HCT116 (cell line): ENCODE measurements at places on chromosomes 11 and 22. TPM values are rescaled to one million over a fixed set of nuclear protein-coding genes. Genes with fewer than 3 reads are reported as not detected.

- H3K4me3 ChIP-seq = no peak overlapping the region
- no peaks in the 10 kb centered on the region for H3K36me3 ChIP-seq
- H3K27me3 ChIP-seq = no peaks in the 10 kb centered on the region
- no peak overlapping the region for H3K27ac ChIP-seq
- no peak for DNase-seq
Measured at GRCh38 chr11:129930296-129930695, 34.9 kb upstream of the NFRKB start.

- peaks cover 4% of the 10 kb centered on the region; the same call in 1 of the 2 replicates for H3K4me1 ChIP-seq
- DNase-seq = no peak
- no peak overlapping the region for H3K27ac ChIP-seq
- H3K4me3 ChIP-seq = no peak overlapping the region
- peaks cover 9% of the 10 kb centered on the region; the same call in 1 of the 2 replicates for H3K27me3 ChIP-seq
Measured at GRCh38 chr11:95228081-95228749, 2.8 kb downstream of the SESN3 start.

GRCh38 chr11:24773322-24773721 lies 276.5 kb downstream of the LUZP2 start:
- DNase-seq = no peak
- H3K4me3 ChIP-seq = no peak overlapping the region
- no peaks in the 10 kb centered on the region for H3K4me1 ChIP-seq
- H3K27ac ChIP-seq = no peak overlapping the region
- no peaks in the 10 kb centered on the region for H3K36me3 ChIP-seq

- no peak overlapping the region for H3K4me3 ChIP-seq
- H3K36me3 ChIP-seq = peaks cover 5% of the 10 kb centered on the region; the same call in 1 of the 2 replicates
- H3K27me3 ChIP-seq = no peaks in the 10 kb centered on the region
- no peak overlapping the region for H3K27ac ChIP-seq
- no peak for DNase-seq
- no peaks in the 10 kb centered on the region for H3K4me1 ChIP-seq
Measured at GRCh38 chr11:71999362-71999761, 653 bp downstream of the IL18BP start.

The ACRV1 gene
- not detected for total RNA-seq

DNA sequence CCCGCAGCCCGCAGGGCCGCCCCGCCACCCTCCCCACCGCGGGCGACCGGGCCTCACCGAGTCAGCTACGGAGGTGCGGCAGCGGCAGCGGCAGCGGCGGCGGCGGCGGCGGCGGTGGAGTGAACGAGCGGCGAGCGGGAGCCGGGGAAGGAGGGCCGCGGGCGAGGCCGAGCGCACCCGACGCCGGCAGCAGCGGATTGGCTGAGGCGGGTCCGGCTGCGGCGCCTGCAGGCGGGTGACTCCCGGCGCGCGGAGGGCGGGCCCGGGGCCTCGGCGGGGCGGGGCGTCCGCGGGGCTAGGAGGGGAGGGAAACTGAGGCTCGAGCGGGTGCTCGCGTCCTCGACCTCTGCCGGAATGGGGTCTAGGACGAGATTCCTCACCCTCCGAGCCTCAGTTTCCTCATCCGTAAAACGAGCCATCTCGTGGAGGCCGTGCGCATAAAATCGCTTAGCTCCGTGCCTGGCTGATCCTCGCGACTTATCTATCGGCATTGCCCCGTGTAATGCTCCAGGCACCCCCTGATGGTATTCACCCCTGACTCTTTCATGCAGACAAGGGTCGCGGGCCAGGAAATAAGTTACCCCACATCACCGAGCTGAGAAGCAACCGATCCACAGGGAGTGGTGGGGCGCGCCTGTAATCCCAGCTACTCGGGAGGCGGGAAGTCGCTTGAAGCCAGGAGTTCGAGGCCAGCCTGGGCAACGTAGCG lies at the start of gene CPT1A:
Gene CPT1A, minus strand, starts transcription at position 199 of the 709 bp plus-strand sequence. CDS start 26,442 bp downstream, outside the sequence.
- H3K4me3 ChIP-seq = peak within 1 kb of the TSS; percentile 84
- peak within 1 kb of the TSS; percentile 67 for H3K27ac ChIP-seq
- no peaks in the 10 kb centered on the region for H3K27me3 ChIP-seq

DNA sequence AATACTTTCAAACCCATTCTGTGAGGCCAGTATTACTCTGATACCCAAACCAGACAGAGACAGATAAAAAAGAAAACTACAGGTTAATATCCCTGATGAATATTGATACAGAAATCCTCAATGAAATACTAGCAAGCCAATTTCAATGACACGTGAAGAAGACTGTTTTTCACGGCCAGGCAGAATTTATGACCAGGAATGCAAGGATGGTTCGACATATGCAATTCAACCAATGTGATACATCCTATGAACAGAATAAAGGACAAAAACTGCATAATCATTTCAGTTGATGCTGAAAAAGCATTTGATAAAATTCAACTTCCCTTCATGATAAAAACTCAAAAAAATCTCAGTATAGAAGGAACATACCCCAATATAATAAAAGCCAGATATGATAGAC lies 44.5 kb downstream of the SLC22A24 start:
- 0 out of 2 replicates have a peak, but pooled peaks cover 14% of the 10 kb centered on the region for H3K27me3 ChIP-seq
- no peak overlapping the region for H3K4me3 ChIP-seq
- no peak overlapping the region for H3K27ac ChIP-seq
- no peaks in the 10 kb centered on the region for H3K36me3 ChIP-seq

DNA sequence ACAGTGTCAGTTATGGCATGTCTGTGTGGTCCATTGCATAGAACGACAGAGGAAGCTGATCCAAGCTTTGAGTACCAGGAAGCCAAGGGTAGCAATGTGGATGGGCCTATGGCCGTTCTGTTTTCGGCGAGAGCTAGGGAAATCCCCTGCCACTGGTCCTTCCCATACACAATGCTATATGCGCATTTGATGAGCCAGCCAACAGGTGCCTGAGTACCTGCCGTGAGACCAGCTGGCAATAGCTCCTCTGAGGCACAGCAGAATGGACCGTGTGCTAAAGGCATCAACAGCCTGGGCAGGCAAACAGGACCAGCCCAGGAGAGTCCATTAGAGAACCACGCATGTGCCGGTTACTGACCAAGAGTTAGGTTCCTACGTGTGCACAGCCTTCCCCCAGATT lies 753.0 kb downstream of the NTM start:
- DNase-seq = no peak
- H3K4me3 ChIP-seq = no peak overlapping the region

GRCh38 chr11:78261367-78261766 lies 72.6 kb downstream of the USP35 start:
- no peaks in the 10 kb centered on the region for H3K36me3 ChIP-seq
- no peak for DNase-seq
- H3K4me3 ChIP-seq = no peak overlapping the region
- no peaks in the 10 kb centered on the region for H3K4me1 ChIP-seq

DNA sequence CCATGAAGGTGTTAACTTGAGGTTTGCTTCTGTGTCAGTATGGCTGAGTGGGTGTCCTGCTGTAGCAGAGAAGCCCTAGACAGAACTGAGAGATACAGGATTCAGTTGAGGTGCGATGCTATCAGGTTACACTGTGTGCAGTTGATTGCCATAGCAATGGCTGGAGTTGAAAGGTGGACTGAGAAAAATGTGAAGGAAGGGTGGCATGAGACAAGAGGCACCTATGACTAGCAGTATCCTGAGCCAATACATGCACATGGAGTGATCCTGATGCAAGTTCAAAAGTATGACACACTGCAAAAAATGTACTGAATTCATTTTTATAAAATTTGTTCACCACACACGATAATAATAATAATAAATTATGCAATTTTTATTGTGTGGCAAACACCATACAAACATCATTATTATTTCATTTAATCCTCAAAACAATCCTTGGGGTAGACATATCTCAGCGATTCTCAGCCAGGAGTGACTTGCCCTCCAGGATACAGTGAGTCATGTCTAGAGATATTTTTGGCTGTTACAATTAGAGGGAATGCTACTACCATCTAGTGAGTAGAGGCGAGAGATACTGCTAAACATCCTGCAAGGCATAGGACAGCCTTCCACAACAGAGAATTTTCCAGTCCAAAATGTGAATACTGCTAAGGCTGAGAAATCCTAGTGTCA lies 3.9 kb upstream of the PIWIL4 start:
- H3K27ac ChIP-seq = no peak overlapping the region
- peaks cover 2% of the 10 kb centered on the region; the same call in 1 of the 2 replicates for H3K4me1 ChIP-seq
- no peaks in the 10 kb centered on the region for H3K36me3 ChIP-seq
- no peaks in the 10 kb centered on the region for H3K27me3 ChIP-seq
- no peak for DNase-seq
- no peak overlapping the region for H3K4me3 ChIP-seq

- no peak for DNase-seq
- no peak overlapping the region for H3K27ac ChIP-seq
- no peak overlapping the region for H3K4me3 ChIP-seq
- H3K4me1 ChIP-seq = no peaks in the 10 kb centered on the region
- H3K36me3 ChIP-seq = no peaks in the 10 kb centered on the region
- no peaks in the 10 kb centered on the region for H3K27me3 ChIP-seq
Measured at GRCh38 chr11:120815319-120816100, 208.4 kb upstream of the TBCEL start.

DNA sequence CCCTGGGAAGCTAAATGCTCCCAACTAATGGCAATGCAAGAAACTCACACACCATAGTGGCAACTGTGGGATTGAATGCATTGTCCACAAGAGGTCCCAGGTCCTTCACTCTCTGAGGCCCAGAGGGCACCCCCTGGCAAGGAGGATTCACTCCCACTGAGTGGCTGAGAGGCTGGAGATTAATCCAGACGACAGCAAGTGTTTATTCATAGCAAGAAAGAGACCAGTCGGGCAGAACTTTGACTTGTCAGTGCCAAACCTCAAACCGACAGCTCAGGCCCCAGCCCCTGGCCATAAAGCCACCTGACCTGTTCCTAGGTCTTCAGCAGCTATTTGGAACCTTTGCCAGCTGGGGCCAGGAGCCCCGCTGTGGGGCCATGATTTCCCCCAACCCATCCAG lies 54.5 kb upstream of the MPEG1 start:
- DNase-seq = no peak
- H3K4me3 ChIP-seq = no peak overlapping the region
- H3K36me3 ChIP-seq = no peaks in the 10 kb centered on the region
- H3K27me3 ChIP-seq = no peaks in the 10 kb centered on the region

The UBQLN3 gene
- total RNA-seq = not detected

The CASP5 gene
- not detected for total RNA-seq

The SCT gene
- total RNA-seq = not detected

The WNT11 gene
- total RNA-seq = 1.9 TPM

- H3K4me1 ChIP-seq = peaks cover 38% of the 10 kb centered on the region
- no peaks in the 10 kb centered on the region for H3K36me3 ChIP-seq
- H3K27ac ChIP-seq = no peak overlapping the region
- H3K27me3 ChIP-seq = no peaks in the 10 kb centered on the region
- DNase-seq = no peak
Measured at GRCh38 chr11:12704049-12704448, 29.8 kb downstream of the TEAD1 start.

DNA sequence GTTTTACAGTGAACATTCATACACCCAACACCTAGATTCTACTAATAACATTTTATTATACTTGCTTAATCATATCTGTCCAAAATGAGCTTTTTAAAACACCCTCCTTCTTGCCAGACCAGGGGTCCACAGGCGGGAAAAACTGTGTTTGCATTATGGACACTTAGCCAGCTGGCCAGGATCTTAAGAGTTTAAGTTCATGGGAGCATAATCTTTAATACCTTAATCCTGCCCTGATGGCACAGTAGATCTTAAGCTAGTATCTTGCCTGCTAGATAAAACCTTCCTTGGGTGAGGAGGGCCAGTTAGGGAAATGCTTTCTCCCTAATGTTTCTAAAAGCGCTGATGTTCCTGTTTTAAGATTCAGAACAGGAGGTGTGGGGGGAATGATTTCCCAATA lies 13.1 kb upstream of the CCDC134 start:
- no peak overlapping the region for H3K27ac ChIP-seq
- H3K4me1 ChIP-seq = no peaks in the 10 kb centered on the region
- H3K4me3 ChIP-seq = no peak overlapping the region
- H3K27me3 ChIP-seq = no peaks in the 10 kb centered on the region

The OR2AT4 gene
- total RNA-seq = not detected

The GGTLC3 gene
- total RNA-seq = not detected

- no peaks in the 10 kb centered on the region for H3K4me1 ChIP-seq
- H3K36me3 ChIP-seq = no peaks in the 10 kb centered on the region
- H3K4me3 ChIP-seq = no peak overlapping the region
- peak; percentile 8 for DNase-seq
Measured at GRCh38 chr11:122910775-122911174, 28.2 kb downstream of the JHY start.

- DNase-seq = no peak
- no peaks in the 10 kb centered on the region for H3K4me1 ChIP-seq
- H3K27ac ChIP-seq = no peak overlapping the region
Measured at GRCh38 chr11:33195462-33196173, 34.3 kb upstream of the CSTF3 start.

GRCh38 chr11:15903246-15903645 lies 453.1 kb downstream of the SOX6 start:
- H3K4me1 ChIP-seq = no peaks in the 10 kb centered on the region
- no peaks in the 10 kb centered on the region for H3K36me3 ChIP-seq
- no peak for DNase-seq
- no peak overlapping the region for H3K27ac ChIP-seq

DNA sequence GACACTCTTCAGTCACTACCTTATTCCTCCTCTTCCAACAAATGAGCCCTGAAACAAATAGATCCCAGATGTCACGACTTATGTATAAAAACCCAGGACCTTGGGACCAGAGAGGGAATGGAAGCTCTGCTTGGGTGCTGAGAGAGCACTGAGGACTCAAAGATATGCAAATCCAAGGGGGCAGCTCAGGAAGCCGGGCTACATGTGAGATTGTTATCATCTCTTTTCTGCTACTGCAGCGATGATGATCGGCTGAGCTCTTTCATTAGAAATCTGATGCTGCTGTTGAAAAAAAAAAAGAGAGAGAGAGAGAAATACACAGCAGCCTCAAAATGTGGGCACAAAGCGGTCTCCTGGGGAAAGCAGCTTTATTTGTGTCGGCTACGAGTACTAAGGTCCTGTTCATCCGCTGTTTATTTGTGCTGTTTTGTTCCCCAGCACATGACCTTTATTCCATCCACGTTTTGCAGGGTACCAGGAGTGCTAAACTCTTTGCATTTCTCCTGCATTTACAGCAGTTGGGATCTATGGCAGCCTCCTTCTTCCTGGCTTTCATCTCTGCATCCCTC lies 120.2 kb downstream of the TRIM29 start:
- no peaks in the 10 kb centered on the region for H3K36me3 ChIP-seq
- H3K27me3 ChIP-seq = peaks cover 35% of the 10 kb centered on the region; the same call in 1 of the 2 replicates
- no peaks in the 10 kb centered on the region for H3K4me1 ChIP-seq

DNA sequence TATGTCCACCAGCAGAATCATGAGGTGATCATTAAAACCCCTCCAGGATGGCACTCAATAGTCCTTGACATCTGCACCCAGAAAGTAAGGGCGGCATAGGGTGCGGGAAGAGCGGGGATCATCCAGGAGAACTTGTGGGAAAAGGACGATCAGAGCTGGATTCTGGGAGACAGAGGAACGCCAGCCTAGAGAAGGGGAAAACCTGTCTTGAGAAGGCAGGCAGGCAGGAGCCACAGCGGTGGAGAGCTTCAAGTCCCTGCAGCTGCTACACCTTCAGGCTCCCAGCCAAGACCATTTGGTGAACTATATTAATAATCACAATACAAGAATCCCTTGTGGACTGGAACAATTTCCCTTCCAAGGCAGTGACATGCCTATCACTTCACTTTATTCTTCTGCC lies 134.3 kb downstream of the BUD13 start:
- H3K36me3 ChIP-seq = no peaks in the 10 kb centered on the region
- no peak for DNase-seq
- peaks cover 41% of the 10 kb centered on the region for H3K27me3 ChIP-seq
- no peak overlapping the region for H3K27ac ChIP-seq
- no peaks in the 10 kb centered on the region for H3K4me1 ChIP-seq
- H3K4me3 ChIP-seq = no peak overlapping the region
